ENCODE measurements at places on chromosomes 12 and 14.

DNA sequence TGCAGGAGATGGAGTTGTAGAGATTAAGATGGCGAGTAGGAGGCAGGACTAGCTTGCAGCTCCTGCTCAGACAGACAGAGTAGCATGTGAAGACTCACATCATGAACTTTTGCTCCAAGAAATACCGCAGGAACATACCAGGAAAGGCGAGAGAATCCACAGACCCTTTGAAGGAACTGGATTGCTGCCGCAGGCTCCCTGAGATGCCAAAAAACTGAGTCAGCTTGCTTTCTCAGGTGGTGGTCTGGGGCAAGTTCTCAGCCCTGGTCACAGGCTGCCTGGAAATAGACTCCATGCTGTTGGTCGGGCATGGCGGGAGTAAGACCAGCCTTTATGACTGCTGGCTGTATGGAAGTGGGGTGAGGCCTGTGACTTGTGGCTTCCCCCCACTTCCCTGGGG is 163.6 kb upstream of the NAV3 start:
- no peak for DNase-seq

DNA sequence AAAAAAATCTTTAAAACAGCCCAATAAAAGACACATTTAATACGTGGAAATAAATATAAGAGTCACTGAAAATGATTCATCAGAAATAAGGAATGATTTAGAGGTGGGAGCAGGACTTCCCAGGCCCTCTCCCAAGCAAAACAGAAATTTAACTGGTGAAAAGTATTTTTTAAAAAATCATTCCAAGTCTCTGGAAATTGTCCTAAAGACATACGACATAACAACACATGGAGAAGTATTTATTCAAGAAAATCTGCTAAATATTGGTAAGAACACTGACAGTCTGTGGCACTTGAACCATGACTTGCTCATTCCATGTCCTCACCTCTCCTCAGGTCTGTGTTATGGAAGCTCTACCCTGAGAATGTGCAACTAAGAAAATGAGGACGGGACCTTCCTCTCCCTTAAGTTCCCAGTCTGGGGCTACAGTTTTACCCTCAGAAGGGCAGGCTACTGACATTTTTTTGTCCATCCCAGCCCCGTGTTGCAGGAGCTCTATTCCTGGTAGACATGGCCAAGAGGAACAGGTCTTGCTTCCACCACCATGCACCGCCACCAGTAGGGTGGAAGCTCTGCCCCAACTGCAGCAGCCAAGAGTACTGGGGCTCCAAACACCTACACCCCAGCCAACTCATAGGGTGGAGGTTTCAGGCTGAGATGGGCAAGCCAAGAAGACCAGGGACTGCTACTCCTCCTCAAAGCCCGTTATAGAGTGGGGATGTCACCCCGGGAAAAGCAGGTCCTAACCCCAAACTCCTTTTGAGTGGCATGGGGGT is 193.0 kb downstream of the CRADD start:
- no peak for DNase-seq

DNA sequence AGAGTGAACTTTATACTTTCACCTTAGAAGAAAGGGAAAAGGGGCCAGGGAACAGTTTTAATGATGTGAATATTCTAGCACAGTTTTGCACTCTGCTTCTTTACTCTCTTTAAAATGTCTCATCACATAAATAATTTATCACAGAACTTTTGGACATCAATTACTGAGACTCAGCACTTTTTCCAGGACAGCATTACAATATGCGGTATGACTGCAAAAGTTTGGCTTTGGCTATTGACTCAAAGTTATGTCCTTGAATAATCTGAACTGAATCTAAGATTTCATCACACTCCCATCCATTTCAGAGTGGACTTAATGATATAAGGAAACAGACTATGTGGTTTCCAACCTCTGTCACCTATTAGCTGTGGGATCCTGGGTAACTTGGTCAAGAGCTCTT is 11.7 kb downstream of the CCER1 start:
- no peak for DNase-seq

- DNase-seq: no peak
These were observed 33.3 kb downstream of the SUPT16H start for GRCh38 chr14:21350539-21350938.

Measured in pancreas (tissue), 10 donors.